ENCODE measurements at places on chromosomes 3 and 15.

DNA sequence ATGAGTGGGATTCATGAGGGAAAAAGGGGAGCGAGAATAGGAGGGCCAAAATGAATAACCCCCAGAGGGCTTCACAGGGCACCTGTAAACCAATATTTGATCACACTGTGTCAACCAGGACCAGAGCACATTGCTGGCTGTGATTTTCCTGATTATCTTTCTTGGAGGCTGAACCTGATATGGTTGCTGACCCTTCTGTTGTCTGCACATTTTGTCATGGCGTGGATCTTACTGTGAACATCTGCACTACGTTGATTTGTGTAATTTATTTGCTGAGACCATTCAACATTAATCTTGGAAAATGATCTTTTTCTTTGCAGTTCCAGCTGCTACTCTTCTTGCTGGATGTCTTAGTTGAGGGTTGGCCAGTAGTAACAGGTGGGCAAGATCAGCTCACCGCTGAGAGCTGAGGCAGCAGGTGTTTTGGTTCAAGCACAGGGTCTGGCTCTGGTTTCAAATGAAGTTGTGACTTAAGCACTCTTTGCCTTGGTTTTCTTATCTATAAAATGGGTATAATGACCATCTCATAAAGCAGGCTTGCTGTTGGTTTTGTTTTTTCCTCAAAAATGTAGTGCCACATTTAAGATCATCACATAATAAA is 61.2 kb downstream of the ARHGEF26 start:
- DNase-seq: no peak

- DNase-seq: no peak
These were observed 27.6 kb downstream of the FGD5 start for GRCh38 chr3:14846226-14846880.

DNA sequence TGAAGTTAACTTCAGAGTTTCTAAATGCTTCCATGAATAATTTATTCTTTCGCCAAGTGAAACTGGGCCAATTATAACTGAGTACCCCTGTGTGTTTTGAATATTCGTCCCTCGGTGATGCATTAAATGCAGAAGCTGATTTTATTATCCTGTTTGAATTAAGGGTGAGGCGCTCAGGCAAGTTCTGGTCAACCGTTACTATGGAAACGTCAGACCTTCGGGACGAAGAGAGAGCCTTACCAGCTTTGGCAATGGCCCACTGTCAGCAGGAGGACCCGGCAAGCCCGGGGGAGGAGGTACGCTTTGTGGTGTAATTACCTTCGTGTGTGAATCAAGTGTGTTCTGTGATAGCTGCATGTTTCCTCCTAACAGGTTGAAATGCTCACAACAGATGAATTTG is 239.8 kb downstream of the ITPR1 start:
- DNase-seq: no peak

- DNase-seq: no peak
These were observed 45.4 kb downstream of the MAP6D1 start for GRCh38 chr3:183779896-183780465.

- DNase-seq: no peak
These were observed 20.9 kb downstream of the UQCC5 start for GRCh38 chr3:52557011-52557960.

GRCh38 chr3:113545594-113545993 is 13.2 kb downstream of the SIDT1 start:
- DNase-seq: no peak

DNA sequence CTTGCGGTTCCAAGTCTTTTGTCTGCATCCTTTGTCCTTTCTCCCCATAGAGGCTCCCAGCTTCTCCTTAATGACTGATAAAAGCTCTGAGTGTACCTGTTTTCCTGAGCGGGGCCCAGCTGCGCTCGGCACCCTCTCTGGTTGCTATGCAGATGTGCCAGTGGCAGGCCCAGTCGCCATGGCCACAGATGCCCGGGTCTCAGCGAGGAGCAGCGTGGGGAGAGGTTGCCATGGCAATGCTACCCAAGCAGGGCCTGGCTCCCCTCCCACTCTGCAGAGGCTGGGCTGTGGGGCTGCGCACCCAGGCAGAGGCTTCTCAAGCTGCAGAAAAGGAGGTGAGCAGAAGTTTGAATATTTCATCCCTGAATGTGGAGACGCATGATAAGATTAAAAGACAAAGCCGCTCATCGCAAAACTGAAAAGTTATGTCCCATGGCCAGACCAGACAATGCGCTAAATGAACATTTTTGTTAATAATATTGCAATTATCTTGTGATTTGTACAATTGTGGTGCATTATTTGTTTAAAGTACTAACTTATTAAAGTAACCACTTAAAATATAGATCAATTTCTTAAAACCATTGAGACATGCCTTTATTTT is 66.1 kb downstream of the TPRA1 start:
- DNase-seq: no peak

GRCh38 chr3:34001022-34001421 is 202.6 kb downstream of the PDCD6IP start:
- DNase-seq: no peak

DNA sequence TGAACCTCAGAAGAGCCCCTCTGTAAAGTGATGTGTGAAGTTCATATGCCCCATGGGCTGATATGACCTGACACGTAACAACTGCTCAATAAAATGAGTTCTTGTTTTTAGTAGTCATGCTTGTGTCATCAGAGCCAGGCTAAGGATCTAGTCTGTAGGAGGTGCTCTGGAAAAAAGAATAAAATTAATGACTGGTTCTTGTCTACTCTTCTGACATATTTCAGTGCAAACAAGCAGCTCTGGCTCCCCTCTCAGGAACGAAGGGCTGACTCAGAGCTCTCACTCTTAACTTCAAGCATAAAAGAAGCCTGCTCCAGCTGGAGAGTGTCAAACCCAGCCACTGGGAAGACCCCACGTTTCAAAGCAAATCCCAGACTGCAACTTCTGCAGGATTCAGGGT is 77.0 kb downstream of the LRIG1 start:
- no peak for DNase-seq

GRCh38 chr3:15769256-15769915 is 28.4 kb downstream of the ANKRD28 start:
- DNase-seq: no peak

- DNase-seq: no peak
These were observed 8.3 kb upstream of the TM4SF4 start for GRCh38 chr3:149466192-149466591.

GRCh38 chr3:70527026-70527425 is 214.6 kb upstream of the MDFIC2 start:
- DNase-seq: no peak

DNA sequence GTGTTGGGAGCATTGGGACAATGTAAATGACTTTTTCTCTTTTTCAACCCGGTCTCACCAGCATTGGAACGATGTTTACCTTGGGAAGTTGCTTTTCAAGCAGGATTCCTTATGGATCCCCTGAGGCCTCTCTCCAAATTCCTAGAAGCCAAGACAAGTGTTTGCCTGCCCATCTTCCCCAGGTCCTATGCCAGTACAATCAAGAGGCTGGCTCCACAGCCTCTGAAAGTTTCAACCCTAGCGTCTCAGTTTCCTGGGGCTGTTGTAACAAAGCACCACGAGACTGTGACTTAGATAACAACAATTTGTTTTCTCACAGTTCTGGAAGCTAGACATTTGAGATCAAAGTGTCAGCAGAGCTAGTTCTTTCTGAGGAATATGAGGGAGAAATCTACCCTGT is 347.2 kb upstream of the UMPS start:
- no peak for DNase-seq

Data from GM18507 (cell line).